Fibroblast of skin of right biceps (primary cell): ENCODE measurements at places on chromosomes 16 and 17.

DNA sequence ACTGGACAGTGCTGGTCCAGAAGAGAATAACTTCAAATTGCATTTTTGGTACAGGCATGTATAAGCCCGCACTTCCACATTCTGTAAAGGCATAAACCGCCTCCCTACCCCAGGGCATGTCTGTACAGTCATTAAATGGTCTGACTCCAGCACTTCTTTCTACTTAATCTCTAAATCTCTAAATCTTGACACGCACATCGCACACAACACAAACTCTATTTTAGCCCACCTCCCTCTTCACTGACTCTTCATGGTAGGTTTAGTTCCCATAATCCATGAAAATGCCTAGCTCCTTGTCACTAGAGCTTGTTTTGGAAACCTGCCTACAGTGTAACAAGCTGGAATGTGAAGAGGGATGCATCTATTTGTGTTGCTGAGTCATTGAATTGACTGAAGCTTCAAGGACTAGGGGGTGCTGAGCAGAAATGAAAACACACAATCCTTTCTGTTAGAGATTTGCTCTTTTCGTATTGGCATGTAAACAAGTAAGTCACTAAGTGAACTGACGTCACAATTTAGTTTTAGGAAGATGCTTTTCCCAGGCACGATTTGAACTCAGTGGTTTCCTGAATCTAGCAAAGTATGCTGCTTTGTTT lies 1.6 kb upstream of the DUSP14 start:
- peak; percentile 99 for DNase-seq

- no peak for DNase-seq
Measured at GRCh38 chr16:24728891-24729242, 584 bp upstream of the TNRC6A start.

DNA sequence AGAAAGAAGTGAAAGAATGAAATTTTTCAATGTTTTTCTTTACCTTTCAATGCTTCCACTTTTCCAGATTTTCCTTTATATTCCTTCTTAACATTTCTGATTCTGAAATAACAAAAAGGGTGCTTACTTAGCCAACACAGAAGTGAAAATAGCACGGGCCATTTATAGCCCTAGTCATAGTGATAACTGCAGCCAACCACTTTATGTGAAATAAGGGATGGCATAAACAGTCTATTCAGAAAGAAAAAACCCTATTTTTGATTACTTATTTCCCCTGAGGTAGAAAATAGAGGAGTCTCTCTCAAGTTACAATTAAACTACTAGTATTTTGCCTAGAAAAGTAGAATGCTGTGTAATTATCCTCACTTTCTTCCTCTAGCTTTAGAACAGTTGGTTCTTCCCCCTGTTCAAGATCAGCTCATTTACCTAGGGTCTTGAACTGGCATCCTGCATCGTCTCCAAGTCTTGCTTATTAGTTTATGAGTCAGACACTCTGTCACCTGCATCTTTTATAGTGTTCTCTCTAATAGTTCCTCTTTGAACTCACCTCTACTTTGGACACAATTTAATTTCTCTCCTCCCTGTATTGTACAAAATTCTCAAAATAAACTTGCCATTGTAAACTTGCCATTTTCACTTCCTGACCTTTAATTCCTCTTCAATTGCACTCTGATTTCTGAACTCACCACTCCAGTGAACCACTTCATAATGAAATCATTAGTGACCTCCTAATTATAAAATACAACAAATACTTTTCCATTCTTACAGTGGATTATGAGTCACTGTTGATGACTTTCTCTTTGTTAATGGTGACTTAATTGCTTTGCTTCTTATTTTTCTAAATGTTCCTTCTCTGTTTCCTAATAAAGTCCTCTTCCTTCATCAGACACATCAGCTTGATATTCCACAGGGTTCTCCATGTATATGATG lies 23.6 kb downstream of the ABCA6 start:
- DNase-seq, result no peak

DNA sequence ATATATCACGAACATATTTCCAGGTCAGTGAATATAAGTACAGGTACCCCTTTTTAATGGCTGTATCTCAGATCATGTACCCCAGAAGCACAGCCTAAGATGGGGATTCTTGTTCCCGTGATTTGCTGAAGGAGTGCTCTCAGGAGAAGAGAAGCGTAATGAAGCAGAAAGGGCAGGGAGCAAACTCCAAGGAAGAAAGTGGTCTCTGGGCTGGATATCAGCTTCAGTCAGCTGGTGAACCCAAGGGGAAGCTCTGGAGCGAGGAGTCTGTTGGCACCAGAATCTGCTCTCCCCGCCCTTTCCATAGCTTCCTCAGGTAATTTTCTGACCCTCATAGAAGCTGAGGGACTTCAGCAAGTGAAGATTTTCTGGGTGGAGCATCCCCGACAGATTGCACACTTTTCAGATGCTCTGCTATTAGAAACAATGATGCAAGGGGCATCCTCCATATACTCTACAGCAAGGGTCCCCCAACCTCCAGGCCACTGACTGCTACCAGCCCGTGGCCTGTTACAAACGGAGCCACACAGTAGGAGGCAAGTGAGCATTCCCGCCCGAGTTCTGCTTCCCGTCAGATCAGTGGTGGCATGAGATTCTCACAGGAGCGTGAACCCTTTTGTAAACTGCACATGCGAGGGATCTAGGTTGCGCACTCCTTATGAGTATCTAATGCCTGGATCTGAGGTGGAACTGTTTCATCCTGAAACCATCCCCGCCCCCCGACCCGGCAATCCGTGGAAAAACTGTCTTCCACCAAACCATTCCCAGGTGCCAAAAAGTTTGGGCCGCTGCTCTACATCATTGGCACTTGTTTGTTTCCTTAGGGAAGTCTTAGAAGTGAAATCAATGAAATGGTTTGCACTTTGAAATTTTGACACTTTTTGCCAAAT lies 4.4 kb downstream of the FAHD1 start:
- no peak for DNase-seq

- no peak for DNase-seq
Measured at GRCh38 chr16:5252791-5253190, 155.2 kb upstream of the EEF2KMT start.

GRCh38 chr17:79079421-79080200 lies 5.0 kb downstream of the ENGASE start:
- no peak for DNase-seq

DNA sequence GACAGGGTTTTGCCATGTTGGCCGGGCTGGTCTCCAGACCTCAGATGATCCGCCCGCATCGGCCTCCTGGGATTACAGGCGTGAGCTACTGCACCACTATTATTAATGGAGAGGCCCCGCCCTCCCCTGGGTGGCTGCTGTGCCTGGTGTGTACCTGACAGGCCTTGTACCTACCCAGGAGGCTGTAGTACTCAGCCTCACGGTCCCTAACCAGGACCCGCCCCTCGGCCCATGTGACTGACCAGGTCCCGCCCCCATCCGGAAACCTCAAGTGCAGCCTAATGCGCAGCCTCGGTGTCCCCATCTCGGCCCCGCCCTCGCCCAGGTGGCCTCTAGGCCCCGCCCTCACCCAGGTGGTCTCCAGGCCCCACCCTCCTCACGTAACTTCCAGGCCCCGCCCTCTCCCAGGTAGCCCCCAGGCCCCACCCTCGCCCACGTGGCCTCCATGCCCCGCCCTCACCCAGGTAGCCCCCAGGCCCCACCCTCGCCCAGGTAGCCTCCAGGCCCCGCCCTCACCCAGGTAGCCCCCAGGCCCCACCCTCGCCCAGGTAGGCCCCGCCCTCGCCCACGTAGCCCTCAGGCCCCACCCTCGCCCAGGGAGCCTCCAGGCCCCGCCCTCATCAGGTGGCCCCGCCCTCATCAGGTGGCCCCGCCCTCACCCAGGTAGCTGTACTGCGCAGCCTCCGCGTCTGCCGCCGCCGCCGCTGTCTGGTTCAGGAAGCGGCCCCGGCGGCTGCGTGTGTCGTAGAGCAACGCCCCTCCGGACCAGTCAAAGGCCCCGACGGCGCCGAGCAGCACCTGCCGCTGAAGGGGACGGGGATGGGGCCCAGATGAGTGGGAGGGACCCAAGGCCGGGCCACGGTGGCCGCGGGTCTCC lies 31.0 kb downstream of the HASPIN start:
- no peak for DNase-seq

GRCh38 chr17:78322858-78323455 lies 36.9 kb downstream of the SOCS3 start:
- no peak for DNase-seq

- DNase-seq, result no peak
Measured at GRCh38 chr16:53769787-53770186, 65.8 kb downstream of the FTO start.

DNA sequence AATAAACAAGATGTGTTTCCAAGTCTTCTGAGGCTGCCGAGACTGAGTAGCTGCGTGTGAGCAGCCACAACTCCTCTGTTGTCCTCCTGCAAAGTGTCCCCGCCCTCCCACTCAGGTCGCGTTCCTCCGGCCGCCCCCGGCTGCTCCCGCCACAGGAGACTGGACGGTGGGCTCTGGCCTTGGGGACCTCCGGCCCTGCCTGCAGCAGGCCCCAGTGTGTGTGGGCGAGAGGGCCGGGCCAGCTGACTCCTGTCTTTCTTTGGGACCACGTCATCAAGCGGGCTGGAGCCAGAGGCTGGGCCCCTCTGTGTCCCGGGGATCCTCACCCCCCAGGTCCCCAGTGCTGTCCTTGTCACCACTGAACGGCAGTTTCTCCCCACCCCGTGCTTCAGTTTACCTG lies 175.3 kb downstream of the NPIPB11 start:
- no peak for DNase-seq

- no peak for DNase-seq
Measured at GRCh38 chr16:81651758-81652718, 127.1 kb upstream of the PLCG2 start.

DNA sequence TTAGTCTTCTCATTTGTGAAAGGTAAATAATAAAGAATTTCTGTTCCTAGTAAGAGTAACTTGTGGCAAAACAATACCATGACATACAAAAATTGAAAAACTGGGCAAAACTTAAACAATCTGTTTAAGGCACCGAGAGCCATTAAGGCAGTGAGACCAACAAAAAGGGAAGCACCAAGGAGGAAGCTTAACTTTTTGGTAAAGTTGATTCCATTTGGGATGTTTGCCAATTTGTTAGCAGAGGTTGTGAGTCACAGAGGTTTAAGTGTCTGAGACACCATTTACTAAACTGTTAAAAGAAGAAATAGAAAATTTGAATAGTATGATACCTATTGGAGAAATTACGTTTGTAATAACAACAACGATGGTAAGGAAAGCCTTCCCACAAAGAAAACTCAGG lies 4.9 kb downstream of the SLC35G3 start:
- peak; percentile 18 for DNase-seq

GRCh38 chr17:48001197-48001596 lies 30.3 kb downstream of the CDK5RAP3 start:
- no peak for DNase-seq

DNA sequence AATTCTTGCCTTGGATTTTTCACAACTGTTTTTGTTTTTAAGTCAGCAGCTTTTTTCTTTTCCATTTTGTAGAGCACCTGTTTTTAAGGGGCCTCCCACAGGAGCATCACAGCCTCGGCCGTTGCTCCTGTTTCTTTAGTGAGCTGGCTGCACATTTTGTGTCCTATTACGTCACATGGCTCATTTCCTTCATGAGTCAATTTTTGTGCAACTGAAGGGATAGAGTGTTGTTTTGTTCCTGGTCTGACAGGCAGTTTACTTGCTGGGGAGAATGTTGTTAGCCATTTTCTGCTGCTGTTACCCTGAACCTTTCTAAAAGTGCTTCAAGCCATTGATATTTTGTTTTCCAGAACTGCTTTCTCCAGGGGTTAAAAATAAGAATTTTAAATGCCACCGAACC lies 45.0 kb upstream of the CRISPLD2 start:
- peak; percentile 79 for DNase-seq

DNA sequence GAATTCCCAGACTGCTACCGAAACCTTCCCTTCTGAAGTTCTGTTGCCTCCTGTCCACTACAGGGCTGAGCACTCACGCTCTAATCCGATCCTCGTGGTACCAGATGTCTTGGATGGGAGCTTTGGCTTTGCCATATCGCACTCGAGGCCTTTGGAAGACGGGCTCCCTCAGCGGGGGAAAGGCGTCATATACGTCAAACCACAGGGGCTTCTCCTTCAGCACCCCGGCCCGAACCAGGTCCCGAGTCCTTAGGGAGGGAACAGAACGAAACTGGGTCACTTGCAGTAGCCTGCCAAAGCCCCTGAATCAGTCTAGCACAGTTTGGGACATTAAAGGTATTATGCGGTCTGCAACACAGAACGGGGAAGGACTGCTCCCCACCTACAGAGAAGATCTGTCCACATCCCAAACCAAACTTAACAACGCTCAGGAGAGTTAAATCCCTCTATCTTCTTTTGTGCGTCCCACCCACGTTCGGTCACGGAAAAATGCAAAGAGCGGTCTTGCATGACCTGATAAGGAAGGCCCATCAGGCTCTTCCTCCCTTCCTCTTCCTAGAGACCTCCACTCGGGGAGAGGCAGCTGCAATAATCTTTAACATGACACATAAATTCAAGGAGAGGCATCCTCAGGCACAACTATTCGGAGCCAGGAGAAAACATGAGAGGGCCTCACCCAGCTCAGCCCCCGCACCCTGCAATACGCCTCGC lies 526 bp downstream of the MRPS23 start:
- DNase-seq, result no peak

DNA sequence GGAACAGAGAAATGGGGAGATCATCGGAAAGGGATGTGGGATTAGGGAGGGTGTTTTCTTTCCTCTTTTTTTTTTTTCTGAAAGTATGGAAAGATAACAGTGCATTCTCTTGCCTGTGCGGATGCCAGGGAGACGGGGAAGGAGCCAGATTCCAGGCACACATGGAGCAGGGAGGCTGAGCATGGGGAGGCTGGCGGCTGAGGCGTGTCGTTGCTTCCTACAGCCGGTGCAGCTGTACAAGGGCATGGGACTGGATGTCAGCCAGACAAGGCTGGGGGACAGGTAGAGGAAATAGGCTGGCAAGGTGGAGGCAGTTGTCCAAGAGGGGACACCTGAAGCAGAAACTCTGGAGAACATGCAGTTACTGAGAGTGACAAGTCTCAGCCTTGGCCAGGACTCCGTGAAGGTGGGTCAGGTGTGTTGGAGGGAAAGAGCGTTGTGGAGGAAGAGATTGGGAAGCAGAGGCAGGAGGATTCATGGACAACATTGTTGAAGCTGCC lies 16.6 kb upstream of the ADORA2B start:
- no peak for DNase-seq

DNA sequence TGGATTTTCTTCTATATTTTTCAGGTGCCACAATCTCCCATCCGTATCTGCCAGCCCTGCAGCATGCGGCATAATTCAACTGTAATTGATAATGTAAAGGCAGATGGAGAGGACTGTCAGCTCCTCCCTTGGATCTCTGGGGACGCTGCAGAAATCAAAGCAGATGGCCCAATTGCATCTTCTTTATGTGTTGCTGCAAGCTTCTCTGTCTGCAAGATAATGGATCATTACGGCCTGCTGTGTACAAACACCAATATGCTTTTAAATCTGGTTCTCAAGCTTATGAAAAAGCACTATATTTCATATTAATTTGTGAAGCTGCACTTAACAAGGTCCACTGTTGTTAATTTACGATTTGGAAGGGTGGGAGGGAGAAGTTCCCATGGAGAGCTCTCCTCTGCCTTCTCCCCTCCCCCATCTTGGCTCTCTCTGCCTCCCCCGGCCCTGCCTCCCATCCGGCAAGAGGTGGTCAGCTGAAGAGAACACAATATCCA lies 607.5 kb downstream of the TOX3 start:
- DNase-seq, result no peak

GRCh38 chr16:51114382-51114781 lies 36.7 kb downstream of the SALL1 start:
- DNase-seq, result no peak

GRCh38 chr17:83204230-83204725 lies 124.9 kb downstream of the METRNL start:
- DNase-seq, result no peak

- no peak for DNase-seq
Measured at GRCh38 chr16:62597875-62598274, 561.6 kb upstream of the CDH8 start.
